Fibroblast of lung (primary cell): ENCODE measurements at places on chromosomes 6 and 20. TPM values are rescaled to one million over a fixed set of nuclear protein-coding genes. Genes with fewer than 3 reads are reported as not detected.

The NR2E1 gene
- not detected in 2 replicates for total RNA-seq

The NT5E gene
- 111 and 257 TPM in 2 replicates for total RNA-seq

The IPCEF1 gene
- 0.26 and 0.33 TPM in 2 replicates for total RNA-seq

The CLIC5 gene
- total RNA-seq = not detected in 2 replicates

The C6orf163 gene
- 1.8 and 2.8 TPM in 2 replicates for total RNA-seq

The MCHR2 gene
- not detected in 2 replicates for total RNA-seq

The CDSN gene
- total RNA-seq = not detected in 2 replicates

The TMEM200A gene
- total RNA-seq = 44.2 and 51.7 TPM in 2 replicates

The CLPSL1 gene
- total RNA-seq = not detected in 2 replicates

The TRAPPC3L gene
- under 0.01 TPM in 2 replicates for total RNA-seq

The RSPO3 gene
- 12.4 and 15.4 TPM in 2 replicates for total RNA-seq

The SPEF1 gene
- under 0.01 and 0.17 TPM in 2 replicates for total RNA-seq

The PNISR gene
- 60.1 and 99.1 TPM in 2 replicates for total RNA-seq

The KCNG1 gene
- 9.9 and 26.5 TPM in 2 replicates for total RNA-seq

The SPATS1 gene
- total RNA-seq = under 0.01 TPM in 1 of 2 replicates, not detected in the other

The GPX5 gene
- total RNA-seq = not detected in 2 replicates

The PKIB gene
- total RNA-seq = 0.51 and 1.3 TPM in 2 replicates

The FNDC11 gene
- 1.0 and 1.7 TPM in 2 replicates for total RNA-seq

The RNF144B gene
- total RNA-seq = 0.26 and 0.83 TPM in 2 replicates

The ALDH5A1 gene
- total RNA-seq = 0.26 and 0.33 TPM in 2 replicates

The GJA10 gene
- not detected in 2 replicates for total RNA-seq

The TCF21 gene
- 8.2 and 11.1 TPM in 2 replicates for total RNA-seq

The ULBP1 gene
- total RNA-seq = 0.26 and 0.83 TPM in 2 replicates

The OPRL1 gene
- 2.6 and 4.1 TPM in 2 replicates for total RNA-seq

The CD83 gene
- 1.3 and 5.0 TPM in 2 replicates for total RNA-seq

The CENPW gene
- 5.1 and 8.3 TPM in 2 replicates for total RNA-seq

The EZR gene
- 55.2 and 89.0 TPM in 2 replicates for total RNA-seq

The EXOC2 gene
- 41.6 and 42.3 TPM in 2 replicates for total RNA-seq

The SDC4 gene
- total RNA-seq = 142 and 175 TPM in 2 replicates

The NAPB gene
- 7.7 and 12.6 TPM in 2 replicates for total RNA-seq

The PEDS1 gene
- total RNA-seq = 7.2 and 8.3 TPM in 2 replicates

The HTR1E gene
- total RNA-seq = not detected in 2 replicates

The DEF6 gene
- total RNA-seq = 0.33 and 0.51 TPM in 2 replicates

The MYCT1 gene
- total RNA-seq = under 0.01 TPM in 1 of 2 replicates, not detected in the other

The PRRT1 gene
- 0.26 and 0.33 TPM in 2 replicates for total RNA-seq

The TM9SF4 gene
- 22.3 and 33.5 TPM in 2 replicates for total RNA-seq

The FARS2 gene
- total RNA-seq = 18.5 and 22.6 TPM in 2 replicates

The PROKR2 gene
- total RNA-seq = not detected in 2 replicates

The PRKN gene
- total RNA-seq = 4.6 and 5.6 TPM in 2 replicates

The EPPIN gene
- total RNA-seq = not detected in 2 replicates

The FKBP1C gene
- total RNA-seq = 0.26 and 0.99 TPM in 2 replicates

The COL9A3 gene
- total RNA-seq = 0.17 and 1.3 TPM in 2 replicates

The CALHM4 gene
- total RNA-seq = not detected in 2 replicates

The SLC17A9 gene
- total RNA-seq = 3.3 and 6.4 TPM in 2 replicates

The SNAP91 gene
- total RNA-seq = under 0.01 and 0.17 TPM in 2 replicates
